ENCODE measurements at places on chromosomes 11 and 22. TPM values are rescaled to one million over a fixed set of nuclear protein-coding genes. Genes with fewer than 3 reads are reported as not detected.

DNA sequence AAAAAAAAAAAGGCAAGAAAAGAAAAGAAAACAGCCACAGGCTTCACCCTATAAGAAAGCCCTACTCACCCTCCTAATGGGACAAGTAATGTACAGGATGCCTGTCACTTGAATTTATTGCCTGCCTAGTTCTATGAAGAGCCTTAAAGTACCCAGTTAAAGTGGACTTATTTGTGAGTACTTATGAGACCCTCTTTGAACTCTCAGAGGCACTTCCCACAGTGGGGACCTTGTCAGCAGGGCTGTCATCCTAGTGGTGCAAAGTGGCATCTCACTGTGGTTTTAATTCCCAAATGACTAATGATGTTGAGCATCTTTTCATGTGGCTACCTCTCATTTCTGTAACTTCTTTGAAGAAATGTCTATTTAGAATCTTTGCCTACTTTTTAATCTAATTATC lies 41.8 kb upstream of the BARX2 start:
- H3K36me3 ChIP-seq = no peaks in the 10 kb centered on the region
- no peaks in the 10 kb centered on the region for H3K4me1 ChIP-seq
- H3K27me3 ChIP-seq = no peaks in the 10 kb centered on the region
- no peak for DNase-seq

VSIG10L2 gene
- polyA plus RNA-seq = not detected

DRG1 gene
- polyA plus RNA-seq = 81.1 TPM

MS4A12 gene
- not detected for polyA plus RNA-seq

- no peak overlapping the region for H3K4me3 ChIP-seq
- no peak overlapping the region for H3K27ac ChIP-seq
- peaks cover 29% of the 10 kb centered on the region for H3K4me1 ChIP-seq
Measured at GRCh38 chr22:44458044-44459020, 39.7 kb downstream of the RTL6 start.

TMEM9B gene
- polyA plus RNA-seq = 83.0 TPM

TTC17 gene
- polyA plus RNA-seq = 62.3 TPM
